Mammary epithelial cell (primary cell): ENCODE measurements at places on chromosomes 16 and 17. TPM values are rescaled to one million over a fixed set of nuclear protein-coding genes. Genes with fewer than 3 reads are reported as not detected.

The ADORA2B gene
- total RNA-seq, result 73.7 TPM

The SLC2A4 gene
- total RNA-seq, result not detected

The ABCA3 gene
- 0.43 and 0.85 TPM in 2 replicates for total RNA-seq

The TLCD3B gene
- not detected for total RNA-seq

The PLXDC1 gene
- total RNA-seq, result 0.33 TPM

The ZFP3 gene
- total RNA-seq, result 3.0 TPM

The PLA2G10 gene
- 1.0 TPM for total RNA-seq

The RPTOR gene
- 36.7 TPM for total RNA-seq

The PGAP6 gene
- 29.8 and 31.3 TPM in 2 replicates for total RNA-seq

The BIRC5 gene
- total RNA-seq, result 25.7 and 44.8 TPM in 2 replicates

The LDHD gene
- total RNA-seq, result 0.50 TPM

The SOST gene
- not detected in 2 replicates for total RNA-seq

The DNAAF8 gene
- total RNA-seq, result 0.71 TPM in 1 of 2 replicates, not detected in the other

The CBFA2T3 gene
- total RNA-seq, result not detected in 2 replicates

The TIGD7 gene
- total RNA-seq, result 1.9 and 2.8 TPM in 2 replicates

The SBK1 gene
- total RNA-seq, result 0.38 and 0.43 TPM in 2 replicates

The ZG16 gene
- not detected for total RNA-seq

The RARA gene
- total RNA-seq, result 12.7 TPM

The GPR179 gene
- 0.11 TPM in 1 of 2 replicates, not detected in the other for total RNA-seq

The HOXB6 gene
- total RNA-seq, result 0.32 and 0.59 TPM in 2 replicates

The MYL4 gene
- total RNA-seq, result not detected

The CYGB gene
- total RNA-seq, result 17.0 TPM

The MT1M gene
- total RNA-seq, result 2.5 TPM

The LRRC37A gene
- 3.0 TPM for total RNA-seq

The MEIOC gene
- 0.17 TPM for total RNA-seq

The SLC13A2 gene
- not detected in 2 replicates for total RNA-seq

The CDRT15 gene
- total RNA-seq, result not detected

The FBRS gene
- 20.7 TPM for total RNA-seq

The SPATA32 gene
- total RNA-seq, result not detected

The PRDM7 gene
- not detected for total RNA-seq

The KRTAP4-9 gene
- not detected in 2 replicates for total RNA-seq

The GUCY2D gene
- total RNA-seq, result not detected

The SEC14L5 gene
- under 0.01 TPM for total RNA-seq

The SDR42E2 gene
- not detected for total RNA-seq
